ENCODE measurements at places on chromosomes 6 and 20.

GRCh38 chr6:147046141-147046877 is 157.9 kb upstream of the STXBP5 start:
- DNase-seq = no peak

GRCh38 chr6:34476921-34477320 is 11.0 kb downstream of the PACSIN1 start:
- no peak for DNase-seq

DNA sequence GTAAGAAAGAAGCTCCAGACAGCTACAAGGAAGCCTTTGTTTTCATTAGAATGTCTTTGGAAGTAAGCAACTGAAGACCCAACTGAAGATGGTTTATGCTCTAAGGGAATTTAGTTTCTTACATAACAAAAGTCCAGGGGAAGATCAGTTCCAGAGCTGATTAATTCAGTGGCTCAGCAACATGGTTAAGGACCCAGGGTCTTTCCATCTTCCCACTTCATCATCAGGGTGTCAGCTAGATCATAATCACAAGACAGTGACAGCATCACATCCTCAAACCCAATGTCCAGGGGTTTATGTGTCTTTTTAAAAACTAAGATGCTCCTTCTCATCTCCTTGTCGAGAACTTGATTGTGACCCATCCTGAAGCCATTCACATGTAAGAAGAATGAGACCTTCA is 119.7 kb upstream of the PRDM1 start:
- no peak for DNase-seq

- DNase-seq = no peak
Observed at GRCh38 chr6:61950811-61951210, 335.2 kb downstream of the KHDRBS2 start.

DNA sequence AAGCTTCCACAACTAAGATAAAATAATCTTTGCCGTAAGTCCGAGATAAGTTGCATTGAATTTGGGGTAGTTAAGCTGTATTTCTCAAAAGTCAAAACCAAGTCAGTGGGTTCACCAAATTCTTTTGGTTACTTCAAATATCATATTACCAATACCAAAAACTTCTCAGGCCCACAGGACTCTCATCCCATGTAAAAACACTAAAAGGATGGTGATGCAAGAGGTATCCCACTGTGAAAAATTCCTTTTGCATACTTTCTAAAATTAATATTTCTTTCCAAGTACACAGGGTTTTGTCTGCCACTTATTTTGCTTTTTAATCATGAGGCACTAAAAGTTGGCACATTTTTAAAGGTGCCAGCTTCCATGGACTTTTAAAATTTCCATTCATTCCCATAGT is 151.3 kb downstream of the GJA10 start:
- DNase-seq = no peak

GRCh38 chr6:8860671-8861070 is 425.3 kb upstream of the SLC35B3 start:
- DNase-seq = no peak

DNA sequence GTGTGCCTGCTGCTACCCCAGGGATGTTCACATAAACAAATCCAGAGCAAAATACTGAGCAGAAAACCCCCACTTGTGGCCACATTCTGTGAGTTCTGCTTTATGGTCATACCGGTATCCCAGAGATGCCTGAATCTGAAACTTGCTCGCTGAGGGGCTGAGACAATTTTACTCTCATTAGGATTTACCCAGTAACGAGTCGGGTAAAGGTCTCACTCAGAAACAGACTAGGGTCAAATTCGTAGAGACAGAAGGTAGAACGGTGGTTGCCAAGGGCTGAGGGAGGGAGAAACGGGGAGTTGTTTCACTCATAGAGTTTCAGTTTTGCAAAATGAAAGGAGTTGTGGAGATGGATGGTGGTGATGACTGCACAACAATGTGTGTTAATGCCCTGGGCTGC is 45.4 kb upstream of the NKX2-2 start:
- DNase-seq = no peak

DNA sequence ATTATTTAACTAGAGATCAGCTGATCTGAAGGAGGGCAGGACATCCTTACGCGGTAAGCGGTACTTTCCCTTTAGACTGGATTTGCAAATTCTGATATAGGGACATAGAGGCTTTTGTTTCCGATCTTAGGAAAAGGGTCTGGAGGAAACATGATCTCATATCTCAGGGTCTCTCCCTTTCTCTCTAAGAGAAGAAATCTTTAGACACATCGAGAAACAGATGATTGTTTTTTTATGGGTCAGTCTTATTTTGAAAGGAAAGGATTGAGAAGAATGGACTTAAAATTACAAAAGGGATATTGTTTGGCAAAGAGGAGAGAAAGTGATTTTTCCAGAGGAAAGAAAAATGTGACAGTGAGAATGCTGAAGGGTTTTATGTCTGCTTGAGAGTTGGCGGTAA is 83.9 kb upstream of the OGFRL1 start:
- DNase-seq = no peak

DNA sequence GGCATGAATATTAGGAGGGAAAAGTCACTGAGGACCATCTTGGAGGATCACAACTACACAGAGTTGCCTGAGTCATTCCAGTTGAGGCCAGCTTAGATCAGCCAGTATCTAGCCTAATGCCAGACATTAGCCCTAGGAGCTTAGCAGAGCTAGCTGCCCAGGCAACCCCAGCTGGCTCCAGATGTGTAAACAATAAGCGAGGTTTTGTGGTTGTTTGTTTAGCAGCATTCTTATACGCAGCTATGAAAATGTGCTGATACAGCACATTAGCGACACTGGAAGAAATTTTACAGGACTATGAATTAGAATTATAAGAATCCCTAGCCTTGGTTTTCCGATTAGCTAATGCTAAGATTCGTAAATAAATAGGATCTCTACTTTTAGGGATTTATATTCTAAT is 59.3 kb downstream of the BTBD3 start:
- no peak for DNase-seq

DNA sequence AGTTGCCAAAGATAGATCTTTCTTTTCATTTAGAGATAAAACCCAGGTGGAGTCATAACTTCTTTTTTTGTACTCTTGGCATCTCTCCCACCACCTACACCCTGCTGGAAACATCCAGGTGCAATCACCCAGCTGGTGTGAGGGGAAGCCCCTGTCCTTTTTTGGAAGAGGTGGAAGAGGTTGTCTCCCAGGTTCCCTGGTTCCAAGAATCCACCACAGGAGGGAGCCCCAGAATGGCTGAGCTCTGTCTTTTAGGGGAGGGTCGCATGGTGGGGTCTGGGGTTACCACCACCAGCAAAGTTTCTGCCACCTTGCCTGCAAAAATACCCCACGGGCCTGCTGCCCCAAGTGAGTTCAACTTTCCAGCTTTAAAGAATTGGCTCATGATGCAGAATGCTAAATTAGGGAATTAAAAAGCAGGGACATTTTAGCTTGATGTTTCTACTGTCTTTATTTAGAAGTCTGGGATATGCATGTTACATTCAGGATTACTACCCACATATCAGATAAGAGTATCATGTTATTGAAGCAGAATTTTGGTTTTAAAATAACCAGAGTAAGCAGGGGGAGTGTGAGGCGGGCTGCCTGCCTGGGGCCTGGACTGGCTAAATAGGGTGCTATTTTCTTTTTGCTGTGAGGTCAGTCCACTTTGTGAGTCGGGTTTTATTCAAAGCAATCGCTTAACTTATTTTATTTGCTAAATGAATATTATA is 11.0 kb downstream of the SMOC2 start:
- DNase-seq = no peak

DNA sequence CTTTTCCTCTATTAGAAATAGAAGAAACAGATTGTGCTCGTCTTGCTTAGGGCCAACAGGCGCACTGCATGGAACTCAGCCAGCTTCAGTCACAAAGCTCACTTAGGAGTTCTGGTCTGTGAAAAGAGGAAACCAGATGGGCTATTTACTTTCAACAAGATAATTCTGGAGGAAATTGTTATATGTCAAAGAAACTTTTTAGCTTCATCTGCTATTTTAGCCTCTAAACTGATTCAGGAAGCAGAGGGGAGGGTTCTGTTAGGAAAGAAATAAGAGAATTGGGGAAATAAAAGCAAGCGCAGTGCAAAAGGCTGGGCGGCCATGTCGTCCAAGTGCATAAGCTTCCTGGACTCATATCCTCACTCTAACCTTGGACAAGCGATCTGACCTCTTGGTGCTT is 21.3 kb downstream of the PRKN start:
- DNase-seq = no peak

Data from effector CD8-positive, alpha-beta T cell (primary cell).